Aorta (tissue), 5 donors: ENCODE measurements at places on chromosomes 12 and 14. TPM values are rescaled to one million over a fixed set of nuclear protein-coding genes. Genes with fewer than 3 reads are reported as not detected.
A peak's percentile ranks its signal among the peaks of the same experiment; 100 is the strongest.

DNA sequence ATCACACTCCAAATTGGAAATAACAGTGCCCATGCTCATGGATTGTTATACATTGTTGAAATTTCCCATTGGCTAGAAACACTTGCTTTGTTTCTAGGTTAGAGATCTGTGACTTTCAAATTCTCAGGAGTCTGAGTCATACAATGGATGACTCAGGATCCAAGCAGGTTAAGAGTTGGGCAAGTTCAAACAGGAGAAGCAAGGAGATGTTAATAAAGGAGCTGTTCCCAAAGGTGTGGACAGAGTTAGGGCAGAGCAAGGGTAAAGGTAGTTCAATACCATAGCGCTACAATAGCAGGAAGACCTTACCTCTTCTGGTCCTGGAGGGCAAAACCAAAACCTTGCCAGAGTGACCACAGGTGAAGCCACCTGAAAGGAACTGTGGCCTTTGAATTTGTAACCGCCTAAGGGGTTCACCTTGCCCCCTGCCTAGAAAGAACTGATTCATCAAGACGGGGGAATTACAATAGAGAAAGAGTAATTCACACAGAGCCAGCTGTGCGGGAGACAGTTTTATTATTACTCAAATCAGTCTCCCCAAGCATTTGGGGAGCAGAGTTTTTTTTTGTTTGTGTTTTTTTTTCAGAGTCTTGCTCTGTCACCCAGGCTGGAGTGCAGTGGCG lies 4.2 kb upstream of the AMN1 start:
- DNase-seq, result no peak

DNA sequence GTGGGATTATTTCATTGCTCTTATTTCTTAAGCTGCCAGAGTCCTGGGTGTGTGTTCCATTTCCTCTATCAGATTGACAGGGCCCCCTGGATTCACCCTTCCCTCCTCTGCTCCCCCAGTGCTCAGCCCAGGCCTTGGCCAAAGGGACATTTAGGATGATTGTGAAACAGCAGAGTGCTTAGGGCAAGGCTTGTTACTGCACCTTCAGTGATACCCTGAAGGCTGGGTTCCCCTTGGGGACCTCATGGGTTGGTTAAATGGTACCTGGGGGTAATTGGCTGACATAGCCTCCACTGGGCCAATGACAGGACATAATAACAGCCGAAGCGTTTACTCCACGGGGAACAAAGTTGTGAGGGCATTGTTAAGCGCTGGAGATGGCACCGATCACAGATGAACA lies 1.3 kb upstream of the KRT72 start:
- DNase-seq, result no peak

GRCh38 chr12:53572134-53572758 lies 53.9 kb downstream of the ATF7 start:
- DNase-seq, result no peak

- peak; percentile 82 for DNase-seq
Measured at GRCh38 chr12:130031571-130032189, 127.9 kb upstream of the TMEM132D start.

Gene FSCB
- not detected for total RNA-seq

- no peak for DNase-seq
Measured at GRCh38 chr12:104823985-104824461, 134.1 kb downstream of the SLC41A2 start.

- DNase-seq, result no peak
Measured at GRCh38 chr12:109949089-109949488, 47.1 kb downstream of the GIT2 start.

Gene ZDHHC22
- total RNA-seq, result not detected

GRCh38 chr12:110780448-110780847 lies 37.8 kb upstream of the PPP1CC start:
- DNase-seq, result no peak

GRCh38 chr12:915090-915489 lies 34.4 kb downstream of the RAD52 start:
- no peak for DNase-seq

DNA sequence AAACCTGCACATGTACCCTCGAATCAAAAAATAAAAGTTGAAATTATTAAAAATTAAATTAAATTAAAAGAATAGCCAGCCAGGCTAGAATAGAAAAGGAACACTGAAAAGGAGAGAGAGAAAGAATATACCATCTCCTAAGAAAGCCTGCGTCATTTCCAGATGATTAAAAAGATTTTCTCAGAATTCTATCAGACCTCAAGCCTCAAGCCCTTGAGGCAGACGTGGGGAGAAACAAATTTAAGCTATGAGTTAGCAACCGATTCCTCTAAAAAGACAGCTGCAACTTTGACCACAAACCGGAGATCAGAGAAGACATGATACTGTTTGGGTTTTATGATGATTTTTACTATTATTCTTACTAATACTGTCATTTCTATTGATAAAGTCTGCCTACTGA lies 138.3 kb downstream of the KSR2 start:
- DNase-seq, result no peak

Gene BEGAIN
- 1.6 TPM for total RNA-seq

Gene SLC25A3
- total RNA-seq, result 310 TPM

DNA sequence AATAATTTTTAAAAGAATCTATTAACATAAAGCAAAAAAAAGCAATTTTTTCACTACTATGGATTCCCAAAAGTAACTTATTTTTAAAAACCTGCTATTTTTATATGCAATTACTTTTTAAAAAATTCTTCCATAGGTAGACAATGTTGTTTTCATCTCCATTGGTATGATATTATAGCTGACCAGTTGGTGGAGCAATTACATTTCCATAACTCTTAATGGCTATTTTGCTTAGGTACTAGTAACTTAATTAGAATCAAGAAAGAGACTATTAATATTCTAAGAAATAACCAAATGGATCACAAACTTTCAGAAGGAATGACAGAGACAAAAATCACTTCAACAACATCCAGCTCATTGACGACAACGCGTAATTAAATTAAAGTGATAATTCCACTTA lies 64.7 kb upstream of the PTCSC3 start:
- no peak for DNase-seq

GRCh38 chr14:28876572-28876945 lies 110.0 kb downstream of the FOXG1 start:
- no peak for DNase-seq

DNA sequence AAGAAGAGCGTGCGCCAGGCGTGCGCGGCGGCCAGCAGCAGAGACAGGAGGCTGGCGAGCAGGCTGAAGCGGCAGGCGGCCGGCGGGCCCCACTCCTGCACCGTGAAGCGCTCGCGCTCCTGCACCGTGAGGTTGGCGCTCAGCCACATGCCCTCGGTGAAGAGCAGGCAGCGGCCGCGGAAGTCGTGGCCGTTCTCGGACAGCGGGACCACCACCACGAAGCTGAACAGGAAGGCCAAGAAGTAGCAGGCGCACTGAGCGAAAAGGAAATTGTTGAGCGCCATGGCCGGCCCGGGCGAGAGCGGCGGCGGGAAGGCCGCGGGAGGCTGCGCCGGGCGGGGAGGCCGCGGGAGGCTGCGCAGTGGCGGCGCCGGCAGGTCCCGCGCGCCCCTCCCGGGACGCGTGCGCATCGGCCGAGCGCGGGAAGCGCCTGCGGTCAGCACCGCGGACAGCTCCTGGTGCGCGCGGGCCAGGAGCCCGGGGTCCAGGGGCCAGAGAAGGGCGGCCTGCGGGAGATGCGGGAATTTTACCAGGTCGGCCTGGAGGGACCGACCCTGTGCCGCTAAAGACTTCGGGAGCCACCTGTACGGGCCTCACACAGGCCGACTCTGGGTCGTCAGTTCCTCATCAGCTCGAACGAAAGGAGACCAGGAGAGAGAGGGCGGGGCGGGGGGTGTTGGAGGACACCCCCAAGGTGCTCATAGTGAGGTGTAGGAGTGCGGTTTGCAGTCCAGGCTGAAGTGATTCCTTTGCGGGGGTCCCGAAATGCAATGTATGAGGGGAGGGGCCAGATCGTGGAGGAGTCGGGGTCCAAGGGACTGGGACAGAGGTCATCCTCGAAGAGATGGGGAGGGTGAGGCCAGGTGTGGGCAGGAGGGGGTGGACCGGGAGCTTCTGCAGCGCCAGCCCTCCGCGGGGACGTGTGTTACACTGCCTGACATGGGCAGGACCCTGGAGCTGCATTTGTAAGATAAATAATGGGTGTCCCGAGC lies at the start of gene TMEM179:
Gene TMEM179 (minus strand): TSS at position 315 of the 992 bp plus-strand sequence. CDS start 31 bp downstream, at position 284.
- DNase-seq, result peak; percentile 76

GRCh38 chr12:50102646-50103309 lies 1.0 kb upstream of the GPD1 start:
- no peak for DNase-seq

GRCh38 chr14:70093156-70093555 lies 95.6 kb downstream of the SLC8A3 start:
- no peak for DNase-seq

Gene PCBP2
- total RNA-seq, result 688 TPM

GRCh38 chr14:97290977-97291376 lies 493.8 kb downstream of the VRK1 start:
- DNase-seq, result no peak

DNA sequence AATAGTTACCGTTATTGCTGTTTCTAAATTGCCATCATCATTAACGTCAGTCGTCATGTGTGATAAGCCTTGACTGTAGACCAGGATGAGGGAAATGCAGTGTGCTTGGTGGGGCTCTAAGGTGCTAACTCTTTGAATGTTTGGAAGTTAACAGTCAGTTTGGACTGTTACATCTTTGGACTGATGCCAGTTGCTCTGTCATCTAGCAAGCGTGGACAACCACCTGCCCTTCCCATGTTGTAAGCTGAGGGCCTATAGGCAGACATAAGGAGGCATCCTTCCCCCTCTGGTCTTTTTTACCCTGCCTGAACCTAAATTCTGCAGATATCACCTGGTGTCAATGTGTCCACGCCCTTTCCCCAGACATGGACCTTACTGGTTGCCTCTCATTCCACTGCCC lies 94.4 kb downstream of the PPP2R5C start:
- DNase-seq, result no peak

Gene SLC6A13
- 0.90 TPM for total RNA-seq

- DNase-seq, result no peak
Measured at GRCh38 chr14:94005324-94006073, 8.4 kb downstream of the CCDC197 start.

DNA sequence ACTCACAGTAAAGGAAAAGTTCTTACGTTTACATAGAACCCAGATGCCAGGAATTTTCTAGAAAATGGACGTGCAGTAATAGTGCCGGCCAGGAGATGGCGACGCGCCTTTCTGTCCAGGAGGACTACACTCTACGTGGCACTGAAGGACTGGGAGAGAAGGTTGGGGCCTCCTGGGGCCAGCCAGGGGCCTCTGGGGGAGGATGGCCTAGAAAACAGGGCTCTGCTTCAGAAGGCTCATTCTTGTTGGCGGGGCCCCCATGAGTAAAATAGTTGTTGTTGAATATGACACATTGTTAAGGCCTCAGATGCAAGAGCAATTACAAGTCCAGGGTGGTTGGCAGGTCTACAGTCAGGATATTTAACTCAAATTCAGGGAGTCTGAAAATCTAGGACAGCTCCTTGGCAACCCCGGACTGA lies 120.1 kb upstream of the MAX start:
- peak; percentile 52 for DNase-seq

- DNase-seq, result no peak
Measured at GRCh38 chr12:42854208-42854607, 264.7 kb upstream of the PRICKLE1 start.

- no peak for DNase-seq
Measured at GRCh38 chr14:22478670-22479069, 110.4 kb downstream of the DAD1 start.

Gene KLRC4
- 0.78 TPM for total RNA-seq

Gene WDHD1
- total RNA-seq, result 2.6 TPM

Gene KCTD10
- total RNA-seq, result 199 TPM

Gene TAS2R14
- total RNA-seq, result 5.2 TPM
